Right ventricle myocardium superior (tissue), 1 donor: ENCODE measurements at places on chromosomes 5 and 9. TPM values are rescaled to one million over a fixed set of nuclear protein-coding genes. Genes with fewer than 3 reads are reported as not detected.

Gene GPR21
- not detected for total RNA-seq

Gene PDE4D
- 30.2 TPM for total RNA-seq

DNA sequence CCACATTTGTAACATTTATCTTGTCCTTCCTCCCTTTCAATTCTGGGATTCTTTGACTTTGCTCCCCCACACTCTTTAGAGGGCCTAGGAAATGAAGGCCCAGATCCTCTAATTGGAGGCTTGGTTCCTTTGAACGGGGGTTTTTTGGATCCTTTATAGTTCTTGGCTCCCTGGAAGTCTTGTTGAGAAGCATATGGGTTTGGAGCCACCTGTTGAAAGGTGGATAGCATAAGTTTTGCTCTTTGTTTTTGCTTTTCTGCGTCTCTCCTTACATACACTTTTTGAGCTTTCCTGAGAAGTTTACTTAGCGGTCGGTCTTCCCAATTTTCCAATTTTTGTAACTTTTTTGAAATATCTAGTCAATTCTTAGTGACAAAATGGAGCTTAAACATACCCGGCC is 17.8 kb downstream of the IFT74 start:
- DNase-seq: no peak

DNA sequence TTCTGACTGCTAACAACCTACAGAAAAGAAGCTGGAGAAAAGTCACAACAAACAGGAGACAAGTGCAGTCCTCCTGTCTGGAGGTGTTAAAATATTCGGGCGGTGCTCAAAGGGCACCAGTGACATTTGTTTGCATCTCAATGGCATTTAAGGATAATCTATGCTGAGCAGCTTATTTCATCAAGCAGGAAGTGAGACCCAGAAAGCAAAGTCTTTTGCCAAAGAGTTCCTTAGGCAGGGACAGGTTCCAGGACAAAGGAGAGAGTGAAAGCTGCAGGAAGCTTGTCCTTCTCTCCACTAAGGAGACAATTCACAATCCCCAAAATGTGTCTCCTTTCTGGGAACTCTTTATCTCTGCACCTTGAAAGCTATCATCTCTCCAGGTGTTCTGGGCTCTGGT is 38.7 kb upstream of the CDK20 start:
- DNase-seq: no peak

DNA sequence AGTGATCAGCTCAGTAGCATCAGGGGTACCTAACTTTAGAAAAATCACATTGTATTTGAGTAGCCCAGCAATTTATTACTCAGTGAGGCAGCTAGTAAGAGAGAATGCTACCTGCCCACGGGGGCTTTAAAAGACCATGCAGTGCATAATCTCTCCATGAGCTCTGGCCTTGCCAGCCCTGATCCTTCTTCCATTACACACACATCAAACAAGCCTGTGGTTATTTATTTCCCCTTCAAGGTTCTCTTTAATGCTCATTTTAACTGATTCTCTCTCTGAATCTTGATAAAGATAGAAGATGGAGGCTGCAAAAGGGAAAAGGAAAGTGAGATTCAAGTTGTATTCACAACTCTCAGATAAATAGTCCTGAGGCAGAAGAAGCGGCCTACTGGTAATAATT is 22.3 kb downstream of the ANKRD31 start:
- no peak for DNase-seq

GRCh38 chr9:124932333-124932732 is 8.6 kb downstream of the GOLGA1 start:
- no peak for DNase-seq

DNA sequence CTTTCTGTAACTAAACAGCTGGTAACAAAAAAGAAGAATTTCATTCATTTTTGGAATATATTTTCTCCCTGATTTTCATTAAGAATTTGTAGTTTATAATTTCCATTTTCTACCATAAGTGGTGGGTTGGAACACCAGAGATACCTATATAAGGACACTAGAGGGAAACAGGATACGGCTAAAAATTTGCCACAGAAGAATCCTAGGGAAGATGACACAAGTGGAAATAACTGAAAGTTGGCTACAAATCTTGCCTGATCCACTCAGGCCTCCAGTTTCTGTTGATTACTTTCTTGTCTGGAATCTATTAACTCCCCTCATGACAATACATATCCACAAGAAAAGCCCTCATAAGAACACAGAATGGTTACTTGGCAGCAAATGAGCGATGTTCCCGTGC is 46.8 kb downstream of the FREM1 start:
- DNase-seq: no peak

DNA sequence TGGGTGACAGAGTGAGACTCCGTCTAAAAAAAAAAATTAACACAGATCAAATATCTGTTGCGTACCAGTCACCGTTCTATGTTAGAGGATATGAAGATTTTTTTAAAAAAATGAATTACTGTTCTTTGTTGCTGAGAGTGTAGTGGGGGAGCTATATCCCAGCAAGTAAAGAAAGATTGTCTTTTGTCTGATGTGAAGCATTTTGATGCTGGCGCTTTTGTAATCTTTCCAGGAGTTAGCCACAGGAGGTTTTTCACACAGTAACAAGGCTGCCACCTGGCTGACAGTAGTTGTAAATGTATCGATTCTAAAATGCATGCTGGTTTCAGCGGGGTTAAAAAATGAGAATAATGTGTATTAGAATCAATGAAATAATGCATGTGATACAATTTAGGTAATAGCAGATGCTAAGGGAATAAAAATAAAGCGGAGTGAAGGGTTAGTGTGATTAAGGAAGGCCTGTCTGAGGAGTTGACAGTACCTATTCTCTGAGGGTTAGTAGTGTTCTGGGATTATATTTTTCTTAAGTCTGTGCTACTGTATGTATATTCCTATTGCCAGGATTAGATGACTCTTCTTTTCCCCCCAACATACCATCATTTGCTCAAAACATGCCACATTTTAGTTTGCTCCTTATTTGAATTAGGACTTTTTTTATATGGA is 3.4 kb downstream of the LMNB1 start:
- DNase-seq: no peak

GRCh38 chr9:8857926-8858595 is 1058.5 kb upstream of the DMAC1 start:
- DNase-seq: peak; percentile 86

DNA sequence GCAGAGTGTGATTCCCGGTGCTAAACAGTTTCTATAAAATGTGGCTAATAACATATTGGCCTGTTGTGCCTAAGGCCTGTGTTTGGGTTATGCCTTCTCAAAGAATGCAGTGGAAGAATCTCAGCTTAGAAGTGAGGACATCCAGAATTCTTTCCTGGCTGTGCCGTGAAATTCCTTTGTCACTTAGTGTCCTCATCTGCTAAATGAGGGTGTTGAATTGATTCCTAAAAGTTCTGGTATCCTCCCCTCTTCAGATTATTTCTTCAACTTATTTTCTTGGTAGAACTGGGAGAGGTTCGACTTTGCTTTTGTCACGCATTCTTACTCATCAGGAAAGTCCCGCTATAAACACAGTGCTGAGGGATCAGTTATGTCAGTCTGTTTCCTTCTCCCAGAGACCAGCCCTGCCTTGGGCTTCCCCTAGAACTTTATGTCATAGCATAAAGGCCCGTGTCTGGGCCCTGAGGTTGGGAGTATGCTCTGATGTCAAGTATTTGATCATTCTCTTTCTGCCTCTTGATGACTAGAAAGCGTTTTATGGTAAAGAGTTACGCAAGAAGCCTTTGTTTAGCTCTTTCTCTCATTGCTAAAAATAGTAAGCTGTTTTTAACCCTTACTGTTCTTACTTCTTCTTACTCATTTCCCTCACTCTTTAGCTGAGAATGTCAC is 29.5 kb downstream of the MTAP start:
- DNase-seq: no peak

- DNase-seq: peak; percentile 76
These were observed 3.0 kb downstream of the FAM78A start for GRCh38 chr9:131273146-131273855.
